ENCODE measurements at places on chromosomes 11 and 22. TPM values are rescaled to one million over a fixed set of nuclear protein-coding genes. Genes with fewer than 3 reads are reported as not detected.

SLC39A13 gene
- 24.7 TPM for total RNA-seq

SLC25A18 gene
- total RNA-seq, result not detected

CUL5 gene
- 29.5 TPM for total RNA-seq

IGLL1 gene
- not detected for total RNA-seq

P2RX6 gene
- total RNA-seq, result 0.67 TPM

ACTN3 gene
- 0.05 TPM for total RNA-seq

CRYBB3 gene
- not detected for total RNA-seq

CTSD gene
- total RNA-seq, result 171 TPM

TPH1 gene
- total RNA-seq, result 0.40 TPM

AGBL2 gene
- 6.5 TPM for total RNA-seq
